ENCODE measurements at places on chromosomes 2 and 18.

- no peak for DNase-seq
Observed at GRCh38 chr2:9238591-9239326, 32.1 kb downstream of the ASAP2 start.

- DNase-seq: no peak
Observed at GRCh38 chr2:63652652-63652985, 63.9 kb downstream of the MDH1 start.

GRCh38 chr2:241112592-241112991 lies 10.5 kb upstream of the MTERF4 start:
- peak; percentile 47 for DNase-seq

GRCh38 chr18:8841781-8842485 lies 136.6 kb downstream of the MTCL1 start:
- no peak for DNase-seq

- DNase-seq: no peak
Observed at GRCh38 chr2:226273440-226273839, 526.2 kb downstream of the IRS1 start.

- DNase-seq: no peak
Observed at GRCh38 chr18:62386601-62387000, 61.5 kb downstream of the TNFRSF11A start.

GRCh38 chr2:160491911-160492371 lies 1.7 kb downstream of the RBMS1 start:
- DNase-seq: no peak

DNA sequence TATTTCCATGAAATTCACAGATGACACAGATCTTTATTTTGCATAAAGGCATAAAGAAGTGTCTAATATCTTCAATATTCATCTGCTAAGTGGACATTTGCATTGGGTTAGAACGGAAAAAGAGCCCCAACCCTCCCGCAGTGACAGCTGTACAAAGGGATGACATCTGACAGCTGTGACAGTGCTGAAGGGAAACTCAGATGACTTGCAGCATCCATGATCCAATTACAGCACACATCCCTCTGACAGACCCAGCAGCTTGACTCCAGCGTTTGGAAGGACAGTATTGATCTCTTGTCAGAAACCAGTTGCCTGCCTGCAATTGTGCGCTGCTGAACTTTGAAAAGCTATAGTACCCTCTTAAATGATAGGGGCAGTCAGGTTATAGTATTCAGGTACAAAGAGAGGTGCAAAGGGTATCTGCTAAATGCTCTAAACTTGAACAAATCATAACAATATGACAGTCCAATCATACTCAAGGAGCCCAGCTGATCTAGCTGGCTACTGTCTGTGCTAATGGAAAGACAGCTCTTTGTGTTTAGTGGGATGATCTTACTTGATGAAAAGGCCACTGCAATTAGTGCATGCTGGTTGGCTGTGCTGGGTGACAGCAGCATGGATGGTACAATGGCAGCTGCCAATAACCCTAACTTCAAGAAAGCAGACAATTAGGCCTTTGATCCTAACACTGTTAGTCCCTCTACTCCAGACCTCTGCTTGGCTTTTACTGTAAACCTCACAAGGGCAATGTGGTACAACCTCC lies 599.2 kb downstream of the NR4A2 start:
- DNase-seq: no peak

- DNase-seq: no peak
Observed at GRCh38 chr2:15914596-15915385, 25.6 kb upstream of the MYCN start.

DNA sequence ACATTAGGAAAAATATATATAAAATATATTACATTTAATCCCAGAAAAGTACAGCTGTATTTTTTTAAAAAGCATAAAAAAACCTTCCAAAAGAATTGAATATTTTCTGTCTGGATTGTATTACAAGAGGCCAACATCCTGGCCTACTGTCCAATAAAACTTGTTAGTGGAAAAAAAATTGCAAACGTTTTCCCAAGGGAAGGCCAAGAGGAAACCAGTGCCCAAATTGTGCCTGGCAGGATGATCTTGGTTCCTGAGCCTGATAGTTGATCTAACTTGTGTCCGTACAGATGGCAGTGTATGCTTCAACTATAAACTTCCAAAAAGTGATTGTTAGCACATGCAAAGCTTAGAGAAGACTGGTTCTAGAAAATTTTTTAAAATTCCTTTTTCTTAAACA lies 90.6 kb upstream of the LPIN2 start:
- DNase-seq: no peak

DNA sequence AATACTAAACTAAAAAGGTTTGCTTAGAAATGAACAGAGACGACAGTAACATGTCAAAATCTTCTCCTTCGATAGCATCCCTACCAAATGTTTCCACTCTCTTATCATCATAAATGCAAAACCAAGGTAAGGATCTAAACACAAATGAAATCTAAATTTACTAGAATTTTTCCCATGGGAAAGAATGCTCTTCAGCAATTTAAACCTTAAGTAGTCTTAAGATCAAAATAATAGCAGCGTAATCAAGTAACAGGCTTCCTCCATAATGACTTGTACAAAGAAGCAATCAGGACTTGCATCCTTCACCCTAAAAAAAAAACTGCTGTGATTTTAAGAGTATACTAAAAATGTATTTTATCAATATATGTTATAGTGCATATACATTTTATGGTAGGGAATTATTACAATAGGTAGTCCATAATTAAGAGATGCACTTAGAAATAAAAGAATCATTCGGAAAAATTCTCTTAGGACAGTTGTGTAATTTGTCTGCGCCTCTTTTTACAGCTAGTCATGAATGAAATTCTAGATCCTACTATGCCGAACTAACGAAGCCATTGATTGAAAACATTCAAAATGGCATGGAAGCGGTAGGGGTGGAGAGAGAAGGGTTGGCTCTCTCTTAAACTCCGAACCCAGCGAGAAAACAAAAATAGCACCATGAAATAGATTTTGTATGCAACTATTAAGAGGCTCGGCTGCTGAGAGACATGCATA lies 1.3 kb downstream of the PGAP1 start:
- DNase-seq: no peak

DNA sequence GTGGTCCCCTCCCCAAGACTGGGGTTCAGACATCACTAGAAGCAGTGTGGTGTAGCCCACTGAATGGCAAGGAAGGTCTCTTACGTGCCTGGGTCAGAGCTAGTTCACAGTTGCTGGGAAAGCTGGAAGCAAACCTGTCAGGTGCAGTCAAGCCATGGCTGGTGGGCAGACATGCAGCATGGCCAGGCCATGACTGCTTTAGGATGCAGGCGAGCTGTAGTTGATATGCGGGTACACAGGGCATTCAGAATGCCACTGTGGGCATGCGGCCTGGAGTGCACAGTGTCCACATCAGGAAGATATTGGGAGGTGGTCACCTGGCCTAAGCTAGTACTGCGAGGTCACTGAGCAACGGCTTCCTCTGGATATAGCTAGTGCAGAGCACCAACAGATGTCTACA lies 11.8 kb upstream of the SLC9A4 start:
- DNase-seq: no peak

DNA sequence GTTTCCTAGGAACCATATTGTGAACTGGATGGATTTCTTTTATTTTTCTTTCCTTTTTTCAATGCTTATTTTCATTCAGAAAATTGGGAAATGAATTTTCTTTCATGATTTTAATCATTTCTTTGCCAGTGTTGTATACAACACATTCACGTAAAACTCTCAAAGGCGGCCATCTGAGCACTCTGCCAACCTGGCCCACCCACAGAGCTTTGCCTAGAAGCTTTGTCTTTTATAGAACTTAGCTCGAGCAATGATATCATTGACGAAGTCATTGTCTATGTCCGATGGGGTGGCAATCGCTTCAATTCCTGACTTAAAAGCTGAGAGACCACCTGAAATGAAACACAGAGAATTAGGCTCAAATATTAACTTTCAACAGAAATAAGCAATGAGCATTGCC lies 13.3 kb downstream of the LYG2 start:
- DNase-seq: no peak

DNA sequence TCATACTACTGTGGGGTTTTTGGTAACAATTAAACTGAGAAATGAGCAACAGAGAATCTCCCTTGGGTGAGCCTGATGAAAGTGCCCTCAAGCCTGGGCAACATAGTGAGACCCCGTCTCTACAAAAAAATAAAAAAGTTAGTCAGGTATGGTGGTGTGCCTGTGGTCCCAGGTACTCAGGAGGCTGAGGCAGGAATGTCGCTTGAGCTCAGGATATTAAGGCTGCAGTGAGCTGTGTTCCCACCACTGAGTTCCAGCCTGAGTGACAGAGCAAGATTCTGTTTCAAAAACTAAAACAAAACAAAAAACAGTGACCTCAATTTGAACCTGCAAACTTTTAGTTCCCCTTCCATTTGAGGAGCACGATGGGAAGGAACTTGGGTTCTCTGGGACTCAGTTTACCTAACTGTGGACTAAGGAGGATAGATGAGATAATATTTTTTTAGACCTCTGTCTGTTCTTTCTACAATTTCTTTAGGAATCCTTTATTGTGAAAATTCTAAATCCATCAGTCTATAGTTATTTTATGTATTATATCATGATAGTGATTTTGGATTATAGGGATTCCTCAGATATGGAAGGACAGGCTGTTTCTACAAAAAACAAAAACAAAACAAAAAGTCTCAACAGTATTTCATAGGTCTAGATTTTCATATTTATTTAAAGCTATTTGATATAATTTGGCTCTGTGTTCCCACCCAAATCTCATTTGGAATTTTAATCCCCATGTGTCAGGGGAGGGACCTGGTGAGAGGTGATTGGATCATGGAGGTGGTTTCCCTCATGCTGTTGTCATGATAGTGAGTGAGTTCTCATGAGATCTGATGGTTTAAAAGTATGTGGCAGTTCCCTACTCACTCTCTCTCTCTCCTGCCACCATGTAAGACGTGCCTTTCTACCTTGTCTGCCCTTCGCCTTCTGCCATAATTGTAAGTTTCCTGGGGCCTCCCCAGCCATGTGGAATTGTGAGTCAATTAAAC lies 178.6 kb downstream of the MYCN start:
- DNase-seq: no peak

DNA sequence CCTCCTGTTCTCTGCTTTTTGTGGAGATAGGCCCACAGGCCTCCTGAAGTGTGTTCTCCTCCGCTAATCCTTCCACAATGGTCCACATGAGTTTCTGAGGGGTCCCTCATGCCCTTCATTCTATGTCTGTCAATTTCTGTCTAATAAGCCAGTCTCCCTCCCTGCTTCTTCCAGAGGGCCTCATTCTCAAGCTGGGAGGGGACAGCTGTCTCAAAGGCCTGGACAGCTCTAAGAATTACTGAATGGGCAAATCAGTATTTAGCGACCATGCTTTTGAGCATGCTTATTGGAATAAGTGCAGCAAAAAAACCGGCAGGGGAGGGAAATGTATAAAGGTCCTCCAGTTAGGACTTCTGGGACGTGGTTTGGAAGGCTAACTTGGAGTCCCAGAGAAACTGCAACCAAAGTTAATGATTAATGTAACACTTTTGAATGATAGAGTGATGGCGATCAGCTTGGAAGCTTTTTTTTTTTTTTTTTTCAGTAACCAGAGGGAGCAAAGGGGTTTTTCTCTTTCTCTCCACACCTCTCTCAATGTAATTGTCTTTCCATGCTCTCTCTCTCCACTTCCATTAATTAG lies 890.7 kb upstream of the POU3F3 start:
- DNase-seq: no peak

- DNase-seq: no peak
Observed at GRCh38 chr2:237231593-237231992, 145.9 kb downstream of the COPS8 start.

- no peak for DNase-seq
Observed at GRCh38 chr2:21191535-21191934, 67.8 kb downstream of the TDRD15 start.

DNA sequence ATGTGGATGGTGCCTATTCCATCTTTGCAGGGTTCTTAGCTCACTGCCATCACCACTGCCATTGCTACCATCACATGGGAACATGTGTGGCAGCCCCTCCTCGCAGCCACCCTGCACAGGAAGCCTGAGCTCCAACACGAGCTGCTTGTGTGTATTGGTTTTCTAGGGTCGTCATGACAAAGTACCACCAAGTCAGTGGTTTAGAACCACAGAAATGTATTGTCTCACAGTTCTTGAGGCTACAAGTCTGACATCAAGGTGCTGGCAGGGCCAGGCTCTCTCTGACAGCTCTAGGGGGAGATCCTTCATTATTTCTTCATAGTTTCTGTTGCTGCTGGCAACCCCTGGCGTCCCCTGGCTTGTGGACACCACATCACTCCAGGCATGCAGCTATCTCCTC lies 10.3 kb upstream of the IL1R2 start:
- no peak for DNase-seq

DNA sequence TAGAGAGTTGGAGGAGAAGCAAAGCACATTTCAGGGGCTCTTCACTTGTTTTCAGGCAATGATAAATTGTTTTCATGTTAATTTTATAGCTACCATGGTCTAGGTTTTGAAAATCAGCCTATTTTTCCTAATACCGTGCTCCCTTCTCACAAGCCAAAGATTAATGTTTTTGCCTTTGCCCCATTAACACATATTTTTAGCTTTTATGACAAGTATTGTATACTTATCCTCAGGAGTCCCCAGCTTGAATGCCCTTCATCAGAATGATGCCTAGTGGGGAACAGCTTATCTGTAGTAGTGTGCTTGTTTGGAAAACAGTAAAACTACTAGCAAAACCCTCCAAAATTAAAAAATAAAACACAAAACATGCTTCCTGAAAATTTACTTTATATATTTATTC lies 194.0 kb downstream of the LNPK start:
- no peak for DNase-seq

DNA sequence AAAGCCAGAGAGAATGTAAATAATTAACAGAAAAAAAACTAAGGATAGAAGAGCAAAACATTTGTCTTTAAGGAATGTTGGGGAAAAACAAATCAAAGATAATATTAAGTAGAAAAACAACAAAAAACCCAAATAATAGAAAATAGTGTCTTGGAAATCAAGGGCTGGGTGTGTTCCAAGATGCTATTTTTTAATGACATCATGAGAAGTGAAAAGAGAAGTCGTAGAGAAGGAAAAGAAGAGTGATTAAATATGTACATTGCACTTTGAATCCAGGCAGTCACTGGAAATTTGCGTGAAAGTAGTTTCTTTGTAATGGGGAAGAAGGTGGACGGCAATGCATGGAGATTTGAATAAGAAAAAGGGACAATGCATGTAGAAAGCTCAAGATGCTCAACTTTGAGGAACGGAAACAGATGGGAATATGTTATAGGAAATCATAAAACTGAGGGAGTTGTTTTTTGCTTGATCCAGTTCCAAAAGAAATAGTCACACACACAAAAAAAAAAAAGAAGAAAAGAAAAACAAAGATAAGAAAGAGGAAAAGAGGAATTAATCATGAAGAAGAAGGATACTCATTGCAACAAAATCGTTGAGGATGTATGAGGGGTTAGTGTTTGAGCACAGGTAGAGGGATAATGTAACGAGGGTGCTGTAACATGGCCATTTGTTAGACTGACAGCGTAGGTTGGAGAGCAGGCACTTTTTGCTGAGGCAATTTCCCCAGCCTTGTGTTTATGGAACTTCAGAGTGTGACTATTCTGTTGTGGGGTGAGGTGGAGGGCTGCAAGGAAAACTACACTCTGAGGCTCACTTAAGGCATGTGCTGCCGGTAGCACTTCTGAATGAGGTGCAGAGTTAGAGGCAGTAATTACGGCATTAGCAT lies 184.1 kb downstream of the CALCRL start:
- DNase-seq: no peak

Measured in stimulated activated CD8-positive, alpha-beta memory T cell treated with anti-CD3 and anti-CD28 coated beads, Interleukin-4, amount 100 ng/mL, for 24 hours (primary cell).